ENCODE measurements at places on chromosomes 3 and 15. TPM values are rescaled to one million over a fixed set of nuclear protein-coding genes. Genes with fewer than 3 reads are reported as not detected.
A peak's percentile ranks its signal among the peaks of the same experiment; 100 is the strongest.

DNA sequence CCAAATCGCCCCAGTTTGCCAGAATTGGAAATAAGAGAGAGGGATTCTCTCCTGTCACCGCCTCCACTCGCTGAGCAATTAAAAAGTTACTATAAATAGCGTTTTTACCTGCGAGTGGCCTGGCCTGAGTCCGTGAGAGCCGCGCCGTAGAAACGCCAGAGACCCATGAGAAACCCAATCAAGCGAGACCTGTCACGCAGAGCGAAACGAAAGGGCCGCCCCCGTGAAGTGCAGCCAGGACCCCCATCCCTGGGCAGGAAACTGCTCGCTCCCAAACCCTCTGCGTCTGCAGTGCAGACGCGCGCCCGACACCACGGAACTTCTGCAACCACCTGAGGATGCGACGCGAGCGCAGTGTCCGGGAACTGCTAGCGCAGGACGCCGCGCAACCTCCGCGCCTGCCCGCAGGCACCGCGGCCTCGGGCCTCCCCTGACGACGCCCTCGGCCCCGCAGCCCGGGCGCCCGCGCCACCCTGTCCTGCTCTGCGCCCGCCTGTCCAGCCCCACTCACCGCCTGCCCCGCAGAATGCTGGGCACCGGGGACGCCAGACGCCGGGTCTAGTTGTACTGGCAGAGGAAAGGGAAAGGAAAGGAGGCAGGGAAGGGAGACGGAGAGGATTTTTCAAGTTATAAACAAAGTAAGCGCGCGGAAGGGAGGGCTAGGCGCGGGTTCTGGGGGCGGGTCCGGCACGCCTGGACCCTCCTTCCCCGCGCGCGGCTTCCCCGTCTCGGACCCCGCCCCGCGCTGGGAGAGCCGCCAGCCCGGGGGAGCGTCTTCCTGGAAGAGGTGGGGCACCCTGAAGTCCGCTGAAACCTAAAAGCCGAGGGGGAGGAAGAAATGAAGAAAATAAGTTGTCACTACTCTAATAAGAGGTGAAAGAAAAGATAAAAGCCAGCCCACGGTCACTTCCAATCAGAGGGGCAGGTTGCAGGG, at the start of gene PLSCR4:
Gene PLSCR4 (minus strand): TSS at position 657 of the 934 bp plus-strand sequence. CDS start 29,034 bp downstream, outside the sequence.
- H3K27me3 ChIP-seq: peaks cover 2% of the 10 kb centered on the region
- no peaks in the 10 kb centered on the region for H3K36me3 ChIP-seq
- peak within 1 kb of the TSS; percentile 88 for H3K27ac ChIP-seq
- H3K4me1 ChIP-seq: peaks cover 2% of the 10 kb centered on the region

DNA sequence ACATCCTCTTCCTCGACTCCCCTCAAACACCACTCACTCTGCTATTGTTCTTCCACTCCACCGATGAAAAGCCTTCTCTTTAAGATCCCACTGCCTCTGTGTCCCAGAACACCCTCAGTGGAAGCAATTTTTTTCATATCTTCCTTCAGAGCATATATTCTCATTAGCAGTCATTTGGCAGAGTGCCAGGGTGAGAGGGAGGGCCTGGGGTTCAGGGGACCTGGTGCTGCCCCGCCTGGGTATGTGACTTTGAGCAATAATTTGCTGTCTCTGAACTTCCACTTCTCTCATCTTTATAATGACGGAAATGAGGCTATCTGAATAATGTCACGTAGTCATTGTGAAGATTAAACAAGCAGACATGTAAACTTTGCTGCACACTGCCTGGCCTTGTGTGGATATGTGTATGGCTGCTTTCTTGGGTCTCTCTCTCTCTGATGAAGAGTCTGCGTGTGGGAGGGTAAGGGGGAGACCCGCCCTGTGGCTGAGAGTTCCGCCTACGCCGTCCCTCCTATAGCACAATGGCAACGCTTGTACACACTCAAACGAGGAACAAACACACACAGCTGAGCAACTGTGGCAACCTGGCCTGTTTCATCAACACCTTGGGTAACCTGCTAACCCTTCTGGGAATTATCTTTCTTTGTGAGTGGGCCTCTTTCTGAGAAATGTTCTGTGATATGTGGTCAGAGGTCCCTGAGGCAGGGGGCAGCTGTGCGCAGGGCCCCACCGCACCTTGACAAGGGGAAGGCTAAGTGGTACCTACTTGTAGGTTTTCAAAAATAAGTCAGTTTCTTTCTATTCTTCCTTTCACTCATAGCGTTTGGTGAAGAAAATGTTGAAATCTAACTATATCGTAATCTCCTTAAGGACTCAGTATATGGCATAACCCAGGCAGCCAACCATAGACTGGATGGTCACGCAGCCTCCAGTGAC, 369.8 kb downstream of the SV2B start:
- no peaks in the 10 kb centered on the region for H3K36me3 ChIP-seq
- H3K27me3 ChIP-seq: peaks cover 2% of the 10 kb centered on the region

The CPB1 gene
- 2.4 TPM for total RNA-seq

DNA sequence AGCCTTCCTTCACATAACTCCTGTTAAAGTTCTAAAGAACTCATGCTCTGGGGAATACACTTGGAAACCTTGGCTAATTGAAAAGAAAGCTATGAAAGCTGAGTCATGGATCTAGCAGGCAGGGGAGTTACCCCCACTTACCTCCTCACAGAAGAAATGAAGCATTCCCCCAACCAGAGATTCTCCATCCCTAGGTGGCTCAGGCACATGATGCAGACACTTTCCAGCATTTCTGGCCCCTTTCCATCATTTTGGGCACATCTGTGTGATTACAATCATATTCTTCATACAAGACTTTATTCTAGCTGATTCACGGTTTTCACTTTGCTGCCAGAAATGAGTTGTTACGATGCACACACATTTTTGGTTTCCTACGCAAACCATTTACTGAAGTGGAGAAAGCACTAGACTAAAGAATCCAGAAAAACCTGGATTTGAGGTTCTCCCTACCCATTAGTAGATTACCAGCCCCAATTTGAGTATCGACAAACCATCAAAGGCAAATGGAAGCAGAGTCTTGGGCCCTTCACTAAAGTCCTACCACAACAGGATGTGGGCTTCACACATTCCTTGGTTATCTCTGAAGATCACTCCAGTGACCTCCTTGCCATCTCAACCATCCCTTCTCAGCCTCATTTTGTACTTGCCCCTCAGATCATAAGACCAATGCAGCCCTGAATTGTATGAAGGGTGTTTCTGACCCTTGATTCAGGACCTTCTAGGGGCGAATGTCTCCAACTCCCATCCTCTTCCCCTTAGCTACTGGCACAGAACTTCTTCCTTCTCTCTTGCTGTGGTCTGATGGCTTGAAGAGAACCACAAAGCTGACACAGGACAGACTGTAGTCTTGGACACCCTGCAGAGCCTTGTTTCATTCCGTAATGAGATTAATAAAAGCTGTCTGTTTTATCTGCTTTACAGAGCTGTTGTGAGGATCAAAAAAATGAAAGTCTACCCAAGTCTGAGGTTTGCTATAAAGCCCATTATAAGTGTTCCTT, 42.5 kb upstream of the SNRK start:
- H3K4me1 ChIP-seq: peaks cover 13% of the 10 kb centered on the region
- no peaks in the 10 kb centered on the region for H3K36me3 ChIP-seq
- no peak overlapping the region for H3K4me3 ChIP-seq
- no peaks in the 10 kb centered on the region for H3K27me3 ChIP-seq
- DNase-seq: no peak

DNA sequence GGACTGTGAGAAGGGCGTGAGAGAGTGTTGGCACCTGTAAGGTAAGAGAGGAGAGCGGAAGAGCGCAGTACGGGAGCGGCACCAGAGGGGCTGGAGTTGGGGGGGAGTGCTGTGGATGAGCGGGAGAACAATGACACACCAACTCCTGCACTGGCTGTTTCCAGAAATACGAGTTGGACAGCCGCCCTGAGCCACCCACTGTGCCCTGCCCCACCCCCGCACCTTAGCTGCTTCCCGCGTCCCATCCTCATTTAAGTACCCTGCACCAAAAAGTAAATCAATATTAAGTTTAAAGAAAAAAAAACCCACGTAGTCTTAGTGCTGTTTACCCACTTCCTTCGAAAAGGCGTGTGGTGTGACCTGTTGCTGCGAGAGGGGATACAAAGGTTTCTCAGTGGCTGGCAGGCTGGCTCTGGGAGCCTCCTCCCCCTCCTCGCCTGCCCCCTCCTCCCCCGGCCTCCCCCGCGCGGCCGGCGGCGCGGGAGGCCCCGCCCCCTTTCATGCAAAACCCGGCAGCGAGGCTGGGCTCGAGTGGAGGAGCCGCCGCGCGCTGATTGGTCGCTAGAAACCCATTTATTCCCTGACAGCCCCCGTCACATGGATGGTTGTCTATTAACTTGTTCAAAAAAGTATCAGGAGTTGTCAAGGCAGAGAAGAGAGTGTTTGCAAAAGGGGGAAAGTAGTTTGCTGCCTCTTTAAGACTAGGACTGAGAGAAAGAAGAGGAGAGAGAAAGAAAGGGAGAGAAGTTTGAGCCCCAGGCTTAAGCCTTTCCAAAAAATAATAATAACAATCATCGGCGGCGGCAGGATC, at the start of gene SOX2:
Gene SOX2 (plus strand): TSS at position 601 of the 811 bp plus-strand sequence. CDS start 436 bp downstream, outside the sequence.
- DNase-seq: peak; percentile 72
- peaks cover 18% of the 10 kb centered on the region for H3K4me1 ChIP-seq
- peaks cover 58% of the 10 kb centered on the region for H3K27me3 ChIP-seq
- peak within 1 kb of the TSS; percentile 28 for H3K4me3 ChIP-seq

GRCh38 chr3:64229903-64230302, 4.6 kb upstream of the PRICKLE2 start:
- H3K4me3 ChIP-seq: no peak overlapping the region
- no peak for DNase-seq
- H3K27ac ChIP-seq: no peak overlapping the region

DNA sequence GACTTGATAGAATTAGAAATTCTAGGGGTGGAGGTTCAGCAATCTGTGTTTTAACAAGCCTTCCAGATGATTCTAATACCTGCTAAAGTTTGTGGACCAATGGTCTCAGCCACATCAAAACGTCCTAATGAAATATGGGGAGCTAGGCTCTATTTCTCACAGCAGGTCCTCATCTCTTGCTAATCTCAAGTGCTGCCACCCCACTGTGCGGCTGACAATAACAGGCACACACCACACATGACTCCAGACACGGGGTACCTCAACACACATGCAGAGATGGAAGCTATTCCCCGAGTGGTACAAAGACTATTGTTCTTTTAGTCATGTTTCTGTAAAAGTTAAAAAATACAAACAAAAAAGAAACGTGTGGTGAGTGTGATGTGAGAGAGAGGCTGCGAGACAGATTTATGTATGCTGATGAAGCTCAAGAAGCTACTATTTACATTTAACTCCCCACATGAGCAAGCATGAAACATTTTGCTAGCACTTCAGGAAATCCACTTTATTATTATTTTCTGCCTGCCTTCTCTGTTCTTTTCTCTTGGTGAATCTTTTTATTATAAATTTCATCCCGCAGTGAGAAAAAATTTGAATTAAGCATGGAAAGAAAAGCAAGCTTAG, 405.6 kb downstream of the MAGI1 start:
- H3K27ac ChIP-seq: no peak overlapping the region
- no peaks in the 10 kb centered on the region for H3K36me3 ChIP-seq
- no peak overlapping the region for H3K4me3 ChIP-seq
- H3K4me1 ChIP-seq: no peaks in the 10 kb centered on the region

The CAMKV gene
- total RNA-seq: 0.22 TPM

DNA sequence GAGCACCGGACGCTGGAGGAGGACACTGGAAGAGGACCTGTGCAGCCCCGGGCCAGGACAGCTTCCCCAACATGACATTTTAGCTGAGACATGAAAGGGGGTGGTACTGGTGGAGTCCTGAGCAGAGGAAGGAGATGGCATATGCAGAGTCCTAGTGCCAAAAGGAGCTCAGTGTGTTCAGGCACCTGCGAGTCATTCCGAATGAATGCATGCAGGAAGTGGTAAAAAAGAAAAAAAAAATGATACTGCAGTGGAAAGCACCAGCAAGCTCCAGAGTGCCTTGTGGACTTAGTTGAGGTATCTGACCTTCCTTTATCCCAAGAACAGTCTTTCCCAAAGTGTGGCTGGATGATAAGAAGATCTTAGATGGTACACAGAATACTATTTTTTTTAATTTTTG, 6.6 kb upstream of the ZNF148 start:
- DNase-seq: no peak
- H3K4me1 ChIP-seq: no peaks in the 10 kb centered on the region
- H3K36me3 ChIP-seq: no peaks in the 10 kb centered on the region
- H3K27me3 ChIP-seq: no peaks in the 10 kb centered on the region
- H3K4me3 ChIP-seq: no peak overlapping the region

GRCh38 chr3:171772427-171773056, 37.7 kb downstream of the PLD1 start:
- no peak overlapping the region for H3K27ac ChIP-seq
- H3K4me1 ChIP-seq: peaks cover 13% of the 10 kb centered on the region
- no peak overlapping the region for H3K4me3 ChIP-seq
- no peaks in the 10 kb centered on the region for H3K36me3 ChIP-seq
- peak; percentile 88 for DNase-seq

DNA sequence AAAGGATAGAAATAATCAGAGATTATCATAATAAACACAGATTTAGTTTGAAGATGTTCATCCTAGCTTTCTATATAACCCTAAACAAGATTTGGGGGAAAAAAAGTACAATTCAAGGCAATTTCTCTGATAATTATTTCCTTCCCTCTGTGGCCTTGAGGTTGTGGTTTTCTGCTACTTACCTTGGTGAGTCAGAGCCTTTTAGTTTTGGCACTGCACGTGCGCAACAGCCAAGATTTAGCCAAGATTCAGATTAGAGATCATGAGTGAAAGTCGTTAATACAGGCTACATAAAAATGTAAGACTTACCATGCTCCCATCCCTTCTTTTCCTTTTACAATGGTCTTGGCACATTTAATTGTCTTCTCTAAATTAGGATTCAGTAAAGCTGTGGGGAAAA, 6.7 kb downstream of the LYZL4 start:
- H3K4me3 ChIP-seq: no peak overlapping the region
- H3K4me1 ChIP-seq: no peaks in the 10 kb centered on the region
- no peaks in the 10 kb centered on the region for H3K36me3 ChIP-seq
- no peak overlapping the region for H3K27ac ChIP-seq
- DNase-seq: no peak

DNA sequence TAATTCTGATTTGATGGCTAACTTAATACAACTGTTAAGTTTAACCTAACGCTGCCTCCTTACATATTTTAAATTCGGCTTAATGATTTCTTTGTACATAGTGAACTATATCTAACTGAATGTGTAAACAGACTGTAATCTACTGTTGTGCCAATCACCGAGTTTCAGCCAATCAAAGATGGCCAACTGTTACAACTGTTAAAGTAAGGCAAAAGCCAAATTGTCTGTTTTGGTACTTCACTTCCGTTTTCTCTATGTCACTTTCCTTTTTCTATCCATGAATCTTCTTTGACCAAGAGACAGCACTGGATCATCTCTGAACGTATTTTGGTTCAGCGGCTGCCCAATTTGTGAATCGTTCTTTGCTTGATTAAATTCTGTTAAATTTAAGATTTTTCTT, 137.0 kb downstream of the LMLN start:
- no peaks in the 10 kb centered on the region for H3K4me1 ChIP-seq
- H3K27ac ChIP-seq: no peak overlapping the region
- H3K27me3 ChIP-seq: peaks cover 8% of the 10 kb centered on the region

The CACNA2D2 gene
- total RNA-seq: 3.0 TPM

The GOLGA6L10 gene
- total RNA-seq: 0.44 TPM

DNA sequence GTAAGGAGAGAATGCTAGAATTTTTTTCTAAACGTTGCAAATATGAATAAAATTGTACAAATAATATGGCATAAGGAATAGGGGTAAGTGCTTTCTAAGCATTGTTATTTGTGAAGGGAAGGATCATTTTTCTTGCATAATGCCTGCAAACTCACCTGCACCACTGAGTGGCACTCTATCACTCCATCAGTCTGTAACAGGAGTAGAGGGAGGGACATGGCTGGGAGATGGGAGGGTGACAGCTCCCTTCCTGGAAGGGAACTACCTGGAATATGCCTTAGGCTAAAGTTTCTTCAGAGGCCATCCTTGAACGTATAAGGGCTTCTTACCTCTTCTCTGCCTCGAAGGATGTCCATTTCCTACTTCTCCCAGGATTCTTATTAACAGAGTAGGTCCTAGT, 3.0 kb downstream of the NAALADL2 start:
- peaks cover 3% of the 10 kb centered on the region for H3K4me1 ChIP-seq
- no peak overlapping the region for H3K27ac ChIP-seq
- peak; percentile 20 for DNase-seq
- H3K4me3 ChIP-seq: no peak overlapping the region
- H3K36me3 ChIP-seq: no peaks in the 10 kb centered on the region
- no peaks in the 10 kb centered on the region for H3K27me3 ChIP-seq

Measured in muscle of leg (tissue), 16 donors.